Lower leg skin (tissue), 4 donors: ENCODE measurements at places on chromosomes 12 and 14. TPM values are rescaled to one million over a fixed set of nuclear protein-coding genes. Genes with fewer than 3 reads are reported as not detected.

DNA sequence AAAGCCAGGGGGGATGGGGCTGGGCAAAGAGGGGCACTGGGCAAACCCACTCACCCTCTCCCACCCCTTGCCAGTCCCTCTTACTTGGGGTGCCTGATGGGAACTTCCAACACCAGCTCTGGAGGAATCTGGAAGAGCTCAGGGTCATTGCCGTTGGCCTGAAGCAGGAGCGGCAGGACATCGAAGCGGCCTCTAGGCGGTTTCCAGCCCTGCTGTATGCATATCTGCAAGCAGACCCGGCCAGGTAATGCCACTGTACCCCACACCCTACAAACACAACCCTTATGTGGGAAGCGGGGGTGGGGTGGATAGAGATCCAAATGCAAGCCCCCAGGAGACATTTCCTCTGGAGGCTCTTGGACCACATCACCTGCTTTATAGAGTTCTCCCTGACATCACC lies 83.6 kb downstream of the NOS1 start:
- DNase-seq, result no peak

GRCh38 chr14:93946541-93947090 lies 19.5 kb downstream of the FAM181A start:
- DNase-seq, result no peak

The C12orf54 gene
- total RNA-seq, result not detected

The ACOT6 gene
- 0.45 TPM for total RNA-seq

DNA sequence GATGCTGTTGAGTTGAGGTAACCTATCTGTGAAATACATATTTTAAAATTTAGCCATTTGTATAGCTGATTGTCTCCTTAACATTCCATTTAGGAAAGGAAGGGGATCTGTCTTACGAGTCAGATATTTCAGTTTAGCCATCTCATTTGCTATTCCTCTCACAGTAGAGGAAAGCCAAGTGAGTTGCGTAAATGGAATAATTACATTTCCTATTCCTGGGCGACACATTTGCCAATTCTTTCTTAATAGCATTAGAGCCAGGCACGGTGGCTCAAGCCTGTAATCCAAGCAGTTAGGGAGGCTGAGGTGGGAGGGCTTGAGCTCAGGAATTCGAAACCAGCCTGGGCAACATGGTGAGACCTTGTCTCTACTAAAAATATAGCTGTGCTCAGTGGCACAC lies 116.3 kb downstream of the TMX1 start:
- DNase-seq, result no peak

GRCh38 chr12:120241561-120242274 lies 23.8 kb downstream of the PXN start:
- no peak for DNase-seq

The C12orf50 gene
- total RNA-seq, result not detected

The ALG10 gene
- 6.5 TPM for total RNA-seq

GRCh38 chr12:47302111-47302671 lies 222.4 kb upstream of the AMIGO2 start:
- DNase-seq, result no peak

DNA sequence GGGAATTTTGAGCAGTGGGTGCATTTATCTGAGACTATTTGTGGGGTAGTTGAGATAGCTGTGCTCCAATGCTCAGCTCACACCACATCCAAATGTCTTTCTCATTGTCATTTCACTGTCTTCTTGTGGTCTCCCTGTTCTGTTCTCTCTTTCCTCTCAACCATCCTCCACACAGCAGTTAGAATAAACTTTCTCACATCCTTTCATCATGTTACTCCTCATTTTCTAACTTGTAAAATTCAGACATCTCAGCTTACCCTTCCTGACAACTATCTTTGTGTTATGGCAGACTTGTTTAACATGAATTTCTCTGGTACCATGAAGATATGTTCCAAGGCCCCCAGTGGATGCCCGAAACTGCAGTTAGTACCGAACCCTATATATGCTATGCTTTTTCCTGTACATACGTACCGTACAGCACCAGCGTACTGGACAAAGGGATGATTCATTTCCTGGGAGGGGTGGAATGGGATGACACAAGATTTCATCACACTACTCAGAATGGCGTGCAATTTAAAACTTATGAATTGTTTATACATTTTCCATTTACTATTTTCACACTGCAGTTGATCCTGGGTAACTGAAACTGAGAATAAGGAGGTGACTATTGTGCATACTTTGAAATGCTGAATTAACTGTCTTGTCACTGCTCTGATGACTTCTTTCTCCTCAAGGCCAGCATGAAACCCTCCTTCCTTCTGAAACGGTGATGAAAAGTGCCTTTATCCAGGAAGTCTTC lies 177.1 kb upstream of the SLC38A2 start:
- no peak for DNase-seq

The GLS2 gene
- total RNA-seq, result 6.7 TPM

DNA sequence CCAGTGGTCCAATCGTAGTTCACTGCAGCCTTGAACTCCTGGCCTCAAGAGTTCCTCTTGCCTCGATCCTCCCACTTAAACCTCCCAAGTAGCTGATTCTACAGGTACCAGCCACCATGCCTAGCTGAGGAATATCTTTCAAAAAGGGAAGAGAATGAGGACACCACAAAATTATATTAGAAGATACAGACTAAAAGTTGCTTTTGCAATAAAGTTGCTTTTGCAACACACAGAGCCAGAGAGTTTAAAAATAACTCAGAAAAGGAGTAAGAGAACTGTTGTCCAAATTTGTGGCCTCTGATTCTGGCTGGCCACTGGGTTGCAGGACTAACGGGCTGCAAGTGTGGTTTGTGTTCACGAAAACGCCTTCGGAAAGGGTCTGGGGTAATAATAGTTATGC lies 19.8 kb downstream of the TMEM253 start:
- DNase-seq, result no peak

GRCh38 chr12:50924131-50924438 lies 28.3 kb upstream of the HIGD1C start:
- DNase-seq, result no peak

GRCh38 chr12:38507839-38508238 lies 191.3 kb downstream of the ALG10B start:
- no peak for DNase-seq

- DNase-seq, result no peak
These were observed 115.2 kb downstream of the ITPR2 start for GRCh38 chr12:26717757-26718156.

- no peak for DNase-seq
These were observed 27.9 kb downstream of the BORCS5 start for GRCh38 chr12:12384571-12385340.

The SARNP gene
- total RNA-seq, result 62.1 TPM

DNA sequence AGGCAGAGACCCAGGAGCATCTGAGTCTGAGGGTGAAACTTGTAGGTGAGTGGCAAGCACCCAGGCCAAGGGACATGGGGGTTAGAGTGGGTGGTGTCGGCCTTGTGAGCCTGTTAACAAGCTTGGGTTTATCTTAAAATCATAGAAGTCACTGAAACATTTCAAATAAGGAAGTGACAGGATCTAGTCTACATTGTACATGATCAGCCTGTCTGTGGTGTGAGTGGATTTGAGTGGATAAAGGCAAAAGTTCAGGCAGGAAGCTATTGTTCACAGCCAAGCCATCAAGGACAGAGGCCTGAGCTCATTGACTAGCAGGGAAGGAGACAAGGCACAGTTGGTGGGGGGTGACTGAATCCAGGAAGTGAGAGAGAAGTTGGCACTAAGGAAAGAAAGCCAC lies 59.3 kb upstream of the FKBP4 start:
- DNase-seq, result no peak

DNA sequence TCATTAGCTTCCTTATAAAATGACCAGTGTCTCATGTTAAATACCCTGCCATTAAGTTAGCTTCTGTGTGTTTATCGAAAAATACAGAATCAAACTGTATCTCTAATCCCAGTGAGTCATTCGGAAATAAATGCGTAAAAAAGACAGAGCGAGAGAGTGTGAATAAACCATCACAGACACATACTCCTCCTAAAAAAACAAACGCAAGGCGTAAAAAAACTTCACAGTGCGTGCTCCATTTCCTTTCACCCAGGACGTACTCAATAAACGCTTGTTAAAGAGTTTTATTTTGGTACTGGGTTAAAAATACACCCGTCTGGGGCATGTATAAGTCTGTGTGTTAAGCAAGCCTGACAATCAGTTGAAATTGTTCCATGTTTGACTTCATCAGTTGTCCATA lies 58.8 kb upstream of the ISM2 start:
- DNase-seq, result no peak

The TAS2R20 gene
- total RNA-seq, result 0.34 TPM

The CRADD gene
- 43.3 TPM for total RNA-seq

GRCh38 chr12:100138048-100138802 lies 4.4 kb downstream of the BLTP3B start:
- DNase-seq, result no peak

DNA sequence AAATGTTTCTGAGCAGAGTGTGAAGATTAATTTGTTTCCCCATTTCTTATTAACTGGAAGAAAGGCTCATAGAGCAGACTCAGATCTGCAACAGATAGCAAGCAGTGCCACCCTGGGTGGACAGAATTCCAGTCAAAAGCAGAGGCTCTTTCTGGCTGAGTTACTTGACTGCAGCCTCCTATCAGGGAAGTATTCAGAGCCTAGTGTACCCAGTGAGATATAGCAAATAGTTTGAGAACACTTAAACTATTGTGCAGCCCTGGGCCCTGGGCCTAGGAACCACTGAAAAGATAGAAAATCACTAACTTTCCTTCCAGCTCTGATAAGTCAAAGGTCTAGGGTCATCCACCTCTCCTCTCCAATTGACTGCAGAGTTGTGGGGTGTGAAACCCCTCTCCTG lies 11.2 kb upstream of the AQP2 start:
- no peak for DNase-seq

The MRPL51 gene
- 60.2 TPM for total RNA-seq

DNA sequence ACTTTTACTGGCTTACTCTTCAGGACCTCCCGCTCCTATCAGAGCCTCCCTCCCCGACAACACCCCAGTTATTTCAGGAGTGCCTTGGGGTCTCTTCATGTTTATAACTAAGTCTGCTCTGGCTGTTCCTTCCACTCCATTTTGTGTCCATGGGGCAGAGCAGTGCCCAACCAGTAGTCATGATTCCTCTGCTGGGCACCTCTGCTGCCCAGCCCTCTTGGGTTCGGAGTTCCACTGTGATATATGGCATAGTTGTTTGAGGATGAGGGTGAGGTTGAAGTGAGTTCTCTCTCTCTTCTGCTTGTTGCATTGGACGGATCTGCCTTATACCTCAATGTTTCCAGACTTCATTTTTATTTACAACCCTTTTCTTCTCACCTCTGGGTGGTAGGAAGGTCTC lies 17.4 kb downstream of the NR1H4 start:
- no peak for DNase-seq
